ENCODE measurements at places on chromosomes 2 and 18.

- DNase-seq = no peak
Measured at GRCh38 chr2:197204519-197205250, 105.9 kb downstream of the ANKRD44 start.

DNA sequence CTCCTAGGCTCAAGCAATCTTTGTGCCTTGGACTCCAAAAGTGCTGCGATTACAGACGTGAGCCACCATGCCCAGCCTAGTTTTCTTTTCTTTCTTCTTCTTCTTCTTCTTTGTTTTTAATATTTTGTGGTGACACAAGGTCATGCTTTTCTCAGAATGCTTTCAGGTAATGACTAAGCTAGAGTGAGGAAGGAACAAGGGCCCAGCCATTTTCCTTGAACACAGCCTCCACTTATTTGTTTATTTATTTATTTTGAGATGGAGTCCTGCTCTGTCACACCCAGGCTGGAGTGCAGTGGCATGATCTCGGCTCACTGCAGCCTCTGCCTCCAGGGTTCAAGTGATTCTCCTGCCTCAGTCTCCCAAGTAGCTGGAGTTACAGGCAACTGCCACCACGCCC lies 74.3 kb upstream of the ST3GAL5 start:
- peak; percentile 28 for DNase-seq

- no peak for DNase-seq
Measured at GRCh38 chr2:202564226-202564625, 70.5 kb upstream of the FAM117B start.

GRCh38 chr18:38612904-38613303 lies 1047.3 kb upstream of the CELF4 start:
- DNase-seq = no peak

DNA sequence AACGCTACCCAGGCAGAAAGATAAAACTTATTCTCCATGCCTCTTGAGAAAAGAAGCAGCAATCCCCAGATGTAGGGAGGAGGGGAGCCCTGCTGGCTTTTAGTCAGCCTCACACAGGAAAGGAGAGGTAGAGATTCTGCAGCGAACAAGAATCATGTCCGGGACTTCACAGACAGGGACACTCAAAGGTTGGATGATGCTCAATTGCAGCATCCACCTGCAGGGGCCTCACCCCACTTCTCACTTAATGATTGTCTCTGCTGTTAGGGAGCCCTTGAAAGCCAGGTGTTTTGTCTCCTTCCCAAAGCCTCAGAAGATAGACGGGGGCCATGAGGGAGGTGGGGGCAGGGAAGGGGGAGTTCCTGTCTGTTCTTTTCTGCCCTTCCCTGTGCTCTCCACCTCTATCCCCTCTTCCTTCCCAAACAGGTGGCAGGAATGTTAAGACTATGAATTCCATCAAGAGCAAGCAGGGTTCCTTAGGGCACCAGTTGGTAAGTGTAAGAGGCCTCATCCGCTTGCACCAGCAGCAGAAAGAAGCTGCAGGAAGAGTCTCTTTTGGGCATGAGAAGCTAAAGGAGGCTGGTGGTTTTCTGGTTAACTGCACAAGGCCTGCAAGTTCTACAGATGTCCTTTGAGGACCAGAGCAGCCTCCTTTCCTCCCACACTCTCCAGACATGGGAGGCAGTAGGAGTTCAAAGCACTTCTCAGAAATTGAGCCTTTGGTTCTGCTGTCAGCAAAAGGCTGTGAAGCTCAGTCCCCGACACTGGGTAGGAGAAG lies 154.7 kb upstream of the TNP1 start:
- no peak for DNase-seq

Data from activated CD4-positive, alpha-beta T cell treated with anti-CD3 and anti-CD28 coated beads, Interleukin-10, Interleukin-2, amounts not matched to agents 100 ng/mL and 50 ng/mL, durations not matched to agents 16 hours and 8 hours (primary cell).